ENCODE measurements at places on chromosomes 12 and 14.

DNA sequence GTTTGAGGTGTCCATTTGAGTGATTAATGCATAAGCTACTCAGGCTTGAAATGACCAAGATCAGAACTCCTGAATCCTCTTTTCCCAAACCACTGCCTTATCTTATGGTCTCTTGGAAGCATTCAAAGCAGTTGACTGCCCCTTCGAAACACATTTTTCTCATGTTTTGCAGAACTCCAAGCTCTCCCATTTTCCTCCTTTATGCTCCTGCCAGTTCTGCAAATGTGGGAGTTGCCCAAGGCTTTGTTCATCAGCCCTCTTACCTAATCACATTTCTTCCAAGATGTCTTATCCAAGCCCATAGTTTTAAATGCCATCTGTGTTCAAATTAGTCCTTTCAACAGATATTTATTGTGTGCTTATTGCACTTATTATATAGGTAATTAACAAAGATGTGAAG, 1.8 kb upstream of the DNAAF2 start:
- peaks cover 6% of the 10 kb centered on the region for H3K36me3 ChIP-seq
- no peak for DNase-seq
- H3K27ac ChIP-seq, result no peak overlapping the region
- no peak overlapping the region for H3K4me3 ChIP-seq
- H3K4me1 ChIP-seq, result peaks cover 8% of the 10 kb centered on the region

- H3K4me1 ChIP-seq, result no peaks in the 10 kb centered on the region
- DNase-seq, result no peak
- no peak overlapping the region for H3K4me3 ChIP-seq
- H3K36me3 ChIP-seq, result peaks cover 10% of the 10 kb centered on the region
- H3K27me3 ChIP-seq, result no peaks in the 10 kb centered on the region
- H3K27ac ChIP-seq, result no peak overlapping the region
These were observed 306.1 kb upstream of the RGS6 start for GRCh38 chr14:71625891-71626701.

- H3K27ac ChIP-seq, result peak overlapping the region; percentile 73
- no peak overlapping the region for H3K4me3 ChIP-seq
- H3K36me3 ChIP-seq, result no peaks in the 10 kb centered on the region
- no peaks in the 10 kb centered on the region for H3K27me3 ChIP-seq
- no peaks in the 10 kb centered on the region for H3K4me1 ChIP-seq
- no peak for DNase-seq
These were observed 58.0 kb downstream of the FAR2 start for GRCh38 chr12:29207120-29207519.

- peaks cover 5% of the 10 kb centered on the region for H3K4me1 ChIP-seq
- DNase-seq, result no peak
- no peaks in the 10 kb centered on the region for H3K27me3 ChIP-seq
- H3K36me3 ChIP-seq, result peaks cover 61% of the 10 kb centered on the region
- H3K4me3 ChIP-seq, result no peak overlapping the region
These were observed 72.4 kb downstream of the HECTD4 start for GRCh38 chr12:112309797-112310196.

DNA sequence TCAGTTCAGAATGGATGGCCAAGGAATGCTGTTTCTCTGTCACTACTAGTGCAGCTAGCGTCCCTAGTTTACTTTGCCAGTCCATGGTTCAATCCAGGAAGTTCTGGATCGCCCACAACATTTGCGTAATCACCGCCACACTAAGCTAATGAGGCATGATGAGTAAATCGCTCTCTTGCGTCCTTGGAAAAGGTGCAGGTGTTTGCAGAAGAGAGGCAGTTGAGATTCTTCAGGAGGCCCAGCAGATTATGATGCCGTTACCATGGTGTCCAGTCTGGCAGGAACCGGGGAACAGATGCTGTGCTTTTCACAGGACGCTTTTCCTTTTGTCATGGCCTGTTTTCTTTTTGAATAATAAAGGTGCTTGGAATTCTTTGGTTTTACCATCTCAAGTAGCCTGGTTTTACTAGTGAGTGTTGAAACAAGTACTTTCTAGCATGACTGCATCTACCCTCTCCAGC, 9.0 kb downstream of the TPH2 start:
- H3K4me3 ChIP-seq, result no peak overlapping the region
- no peaks in the 10 kb centered on the region for H3K4me1 ChIP-seq
- no peaks in the 10 kb centered on the region for H3K36me3 ChIP-seq
- no peak for DNase-seq
- peaks cover 37% of the 10 kb centered on the region for H3K27me3 ChIP-seq
- no peak overlapping the region for H3K27ac ChIP-seq

DNA sequence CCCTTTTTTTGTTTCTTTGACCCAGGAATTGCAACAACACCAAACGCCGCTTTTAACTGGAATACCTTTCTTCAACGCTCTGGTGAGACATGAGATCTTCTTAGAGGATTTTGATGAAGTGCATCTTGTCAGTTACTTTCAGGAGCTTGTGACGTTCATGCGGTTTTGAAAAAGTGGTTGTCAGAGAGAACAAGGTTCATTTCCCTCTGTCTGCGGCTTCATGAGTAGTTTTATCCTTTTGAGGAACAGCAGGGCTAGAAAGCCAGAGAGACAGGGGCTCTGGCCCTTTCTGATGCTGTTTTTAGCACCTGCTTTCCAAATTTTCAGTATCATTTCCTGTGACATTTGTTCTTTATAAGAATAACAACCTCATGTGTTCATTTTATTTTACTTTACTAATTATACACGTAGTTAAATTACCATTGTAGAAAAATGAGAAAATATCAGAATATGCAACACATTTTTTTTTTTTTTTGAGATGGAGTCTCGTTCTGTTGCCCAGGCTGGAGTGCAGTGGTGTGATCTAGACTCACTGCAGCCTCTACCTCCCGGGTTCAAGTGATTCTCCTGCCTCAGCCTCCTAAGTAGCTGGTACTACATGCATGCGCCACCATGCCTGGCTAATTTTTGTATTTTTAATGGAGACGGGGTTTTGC, 61.8 kb downstream of the GLT1D1 start:
- no peaks in the 10 kb centered on the region for H3K36me3 ChIP-seq
- H3K27ac ChIP-seq, result no peak overlapping the region
- H3K27me3 ChIP-seq, result no peaks in the 10 kb centered on the region

DNA sequence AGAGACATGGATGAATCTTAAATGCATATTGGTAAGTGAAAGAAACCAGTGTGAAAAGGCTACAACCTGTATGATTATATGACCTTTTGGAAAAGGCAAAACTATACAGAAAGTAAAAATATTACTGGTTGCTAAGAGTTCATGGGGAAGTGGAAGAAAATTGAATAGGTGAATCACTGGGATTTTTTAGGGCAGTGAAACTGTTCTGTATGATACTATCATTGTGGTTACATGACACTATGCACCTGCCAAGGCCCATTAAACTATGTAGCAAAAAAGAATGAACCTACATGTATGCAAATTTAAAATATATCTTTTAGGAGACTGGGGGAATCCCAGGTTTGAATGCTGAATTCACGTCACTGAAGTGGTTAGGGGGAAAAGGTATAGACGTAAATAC, 12.6 kb upstream of the OR8S1 start:
- no peaks in the 10 kb centered on the region for H3K27me3 ChIP-seq
- no peak overlapping the region for H3K27ac ChIP-seq
- DNase-seq, result no peak
- no peaks in the 10 kb centered on the region for H3K4me1 ChIP-seq
- H3K36me3 ChIP-seq, result no peaks in the 10 kb centered on the region

- H3K4me1 ChIP-seq, result peaks cover 14% of the 10 kb centered on the region
- H3K36me3 ChIP-seq, result peaks cover 44% of the 10 kb centered on the region
- no peak overlapping the region for H3K4me3 ChIP-seq
- H3K27me3 ChIP-seq, result no peaks in the 10 kb centered on the region
These were observed 1.1 kb upstream of the IRF9 start for GRCh38 chr14:24159777-24160498.

GRCh38 chr14:67529947-67530935, 2.8 kb upstream of the PLEKHH1 start:
- no peak for DNase-seq
- no peaks in the 10 kb centered on the region for H3K27me3 ChIP-seq
- no peaks in the 10 kb centered on the region for H3K36me3 ChIP-seq
- H3K4me1 ChIP-seq, result no peaks in the 10 kb centered on the region
- H3K27ac ChIP-seq, result no peak overlapping the region
- no peak overlapping the region for H3K4me3 ChIP-seq

- no peaks in the 10 kb centered on the region for H3K27me3 ChIP-seq
- H3K36me3 ChIP-seq, result no peaks in the 10 kb centered on the region
- H3K4me3 ChIP-seq, result no peak overlapping the region
- no peak overlapping the region for H3K27ac ChIP-seq
These were observed 618.4 kb downstream of the SLC6A15 start for GRCh38 chr12:84294246-84294645.
